ENCODE measurements at places on chromosomes 11 and 22. TPM values are rescaled to one million over a fixed set of nuclear protein-coding genes. Genes with fewer than 3 reads are reported as not detected.

DNA sequence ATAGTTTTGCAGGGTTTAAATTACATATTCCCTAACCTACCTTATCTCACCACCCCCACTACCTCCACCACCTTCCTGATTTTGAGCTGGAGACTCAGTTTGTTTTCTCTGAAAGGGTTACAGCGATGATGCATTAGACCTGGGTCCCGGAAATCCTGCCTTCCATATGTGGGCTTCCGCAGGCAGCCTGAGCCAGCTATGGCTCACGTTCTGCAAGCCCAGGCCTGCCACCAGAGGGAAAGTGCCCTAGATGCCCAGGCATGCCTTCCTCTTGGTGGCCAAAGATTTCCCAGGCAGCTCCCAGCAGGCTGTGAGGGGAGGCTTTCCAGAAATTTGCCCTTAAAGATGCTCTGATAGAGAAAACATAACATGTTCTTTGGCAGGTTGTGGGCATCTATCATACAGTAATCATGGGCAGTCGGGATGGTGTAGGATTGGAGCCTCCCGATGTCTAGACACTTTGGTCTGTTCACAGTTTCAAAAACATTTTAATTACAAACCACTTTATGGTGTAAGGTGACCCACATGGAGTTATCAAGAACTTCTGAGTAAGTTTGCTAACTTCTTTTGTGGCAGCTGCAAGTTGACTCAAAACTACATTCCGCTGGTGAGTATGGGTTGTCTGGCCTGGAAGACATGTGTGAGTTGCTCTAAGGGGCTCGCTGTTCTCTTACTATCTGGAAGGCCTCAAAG is 79.3 kb downstream of the MICAL2 start:
- no peak for DNase-seq

Gene ASRGL1
- 0.81 TPM for total RNA-seq

GRCh38 chr22:26968859-26969523 is 311.6 kb downstream of the MIAT start:
- no peak for DNase-seq

DNA sequence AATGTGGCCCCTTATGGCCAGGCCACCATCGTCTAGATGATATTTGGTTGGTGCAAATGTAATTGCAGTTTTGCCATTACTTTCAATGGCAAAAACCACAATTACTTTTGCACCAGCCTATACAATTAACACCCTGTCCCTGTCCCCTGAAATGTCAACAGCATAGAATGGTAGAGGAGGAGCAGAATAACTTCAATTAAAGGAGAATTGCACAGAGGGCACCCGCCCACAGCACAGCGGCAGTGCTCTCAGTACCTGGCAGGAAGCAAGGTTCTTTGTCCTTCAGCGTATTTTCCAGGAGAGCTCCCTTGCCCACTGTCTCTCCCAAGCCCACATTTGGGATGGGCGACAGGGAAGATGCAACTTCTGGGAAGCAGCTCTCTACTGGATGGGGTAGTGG is 115.3 kb downstream of the TRIM29 start:
- DNase-seq, result no peak

- no peak for DNase-seq
Observed at GRCh38 chr22:43345761-43346301, 2.7 kb upstream of the SCUBE1 start.

- DNase-seq, result no peak
Observed at GRCh38 chr11:24391167-24391566, 105.7 kb upstream of the LUZP2 start.

GRCh38 chr11:66818231-66818955 is 24.8 kb upstream of the RCE1 start:
- no peak for DNase-seq

Gene OR52E8
- total RNA-seq, result not detected

Gene RELT
- total RNA-seq, result 8.7 TPM

DNA sequence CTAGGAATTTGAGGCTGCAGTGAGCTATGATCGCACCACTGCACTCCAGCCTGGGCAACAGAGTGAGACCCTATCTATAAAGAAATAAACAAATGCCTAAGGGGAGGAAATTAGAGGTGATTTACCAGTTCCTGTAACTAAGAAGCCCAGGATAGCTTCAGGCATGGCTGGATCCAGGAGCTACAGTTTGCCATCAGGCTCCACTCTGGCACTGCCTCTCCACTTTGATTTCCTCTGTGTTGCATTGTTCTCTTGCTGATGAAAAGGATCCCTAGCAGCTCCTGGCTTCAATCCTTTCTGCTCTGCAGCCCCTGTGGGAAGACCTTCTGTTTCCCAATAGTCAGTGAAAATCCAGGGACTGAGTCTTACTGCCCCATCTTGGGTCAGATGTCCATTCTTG is 20.1 kb upstream of the FADD start:
- no peak for DNase-seq
